ENCODE measurements at places on chromosomes 11 and 22. TPM values are rescaled to one million over a fixed set of nuclear protein-coding genes. Genes with fewer than 3 reads are reported as not detected.

- no peak for DNase-seq
Observed at GRCh38 chr11:15222777-15223176, 108.1 kb downstream of the INSC start.

- DNase-seq, result no peak
Observed at GRCh38 chr11:11555208-11555607, 66.6 kb downstream of the GALNT18 start.

DNA sequence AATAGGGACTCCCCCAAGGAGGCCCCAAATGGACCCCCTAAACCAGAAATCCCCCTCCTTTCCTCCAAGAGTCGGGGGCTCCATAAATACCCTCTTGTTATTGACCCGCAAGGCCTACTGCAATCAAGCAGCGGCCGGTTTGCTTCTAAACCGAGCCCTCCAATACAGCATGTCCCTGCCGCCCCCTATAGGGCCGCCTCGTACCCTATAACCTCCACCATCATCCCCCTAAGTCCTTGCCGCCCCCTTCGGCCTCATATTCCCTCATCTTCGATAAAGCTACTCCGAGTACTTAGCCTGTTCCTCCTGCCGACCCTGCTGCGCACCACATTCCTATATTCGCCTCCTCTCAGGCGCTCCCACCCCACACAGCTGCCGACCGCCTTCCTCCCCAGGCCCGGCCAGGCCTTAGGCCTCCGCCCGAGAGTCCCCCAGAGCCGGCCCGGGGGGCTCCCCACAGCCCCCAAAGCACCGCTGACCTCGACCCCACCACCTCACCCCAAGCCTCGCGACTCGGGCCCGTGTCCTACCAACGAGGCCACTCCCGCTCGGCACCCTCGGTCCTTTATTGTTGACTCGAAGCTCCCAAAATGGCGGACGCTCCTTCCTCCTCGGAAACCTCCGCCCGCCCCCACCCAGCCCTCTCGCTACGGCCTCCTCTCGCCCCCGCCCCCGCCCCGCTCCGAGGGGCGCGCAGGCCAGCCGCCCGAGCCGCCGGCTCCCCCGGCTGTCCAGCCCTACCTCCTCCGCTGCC, 430 bp downstream of the DDX6 start:
- peak; percentile 61 for DNase-seq

DNA sequence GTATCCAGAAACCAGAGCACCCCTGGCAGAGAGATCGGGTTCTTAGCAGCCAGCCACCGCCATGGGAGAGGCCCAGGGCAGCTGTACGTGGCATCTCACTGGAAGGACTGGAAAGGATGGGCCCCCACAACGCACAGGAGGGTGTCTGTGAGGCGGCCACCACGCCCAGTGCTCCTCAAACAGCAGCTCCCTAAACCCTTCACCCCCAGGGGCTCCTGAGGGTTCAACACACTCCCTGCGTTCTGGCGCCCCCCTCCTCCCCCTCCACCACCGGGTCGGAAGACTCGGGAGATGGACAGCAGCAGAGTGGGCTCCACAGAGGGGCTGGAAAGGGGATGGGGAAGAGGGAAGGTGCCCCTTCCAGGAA, 1.1 kb downstream of the MAPK12 start:
- no peak for DNase-seq

- DNase-seq, result no peak
Observed at GRCh38 chr11:125397421-125397820, 98.6 kb downstream of the FEZ1 start.

DNA sequence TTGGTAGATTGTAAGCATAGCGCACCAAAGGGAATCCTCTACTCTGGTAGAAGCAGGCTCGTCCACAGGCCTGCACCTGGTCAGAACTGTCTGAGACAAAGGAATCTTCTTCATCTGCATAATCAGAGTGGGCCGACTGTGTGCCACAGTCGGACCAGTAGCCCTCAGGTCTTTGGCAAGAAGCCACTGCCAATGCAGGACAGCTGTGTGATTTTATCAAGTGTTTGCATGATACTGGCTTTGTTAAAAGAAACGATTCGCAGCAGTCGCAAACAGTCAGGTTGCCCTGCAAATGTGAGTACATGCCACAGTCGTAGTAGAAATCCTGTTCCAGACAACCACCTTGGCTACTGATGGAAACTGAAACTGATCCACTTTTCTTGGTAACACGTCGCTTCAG, 4.9 kb upstream of the CCDC34 start:
- no peak for DNase-seq

Gene C11orf16
- total RNA-seq, result not detected

Gene SLC43A3
- total RNA-seq, result 25.8 TPM

Gene LRP4
- total RNA-seq, result 27.6 TPM

Gene OR10D3
- not detected for total RNA-seq

Gene MISFA
- 3.2 TPM for total RNA-seq

All from WTC11 (cell line).